ENCODE measurements at places on chromosomes 6 and 20.

- no peak for DNase-seq
Measured at GRCh38 chr6:100344321-100344720, 120.4 kb downstream of the SIM1 start.

- DNase-seq: no peak
Measured at GRCh38 chr6:116492331-116493067, 18.9 kb upstream of the CALHM5 start.

DNA sequence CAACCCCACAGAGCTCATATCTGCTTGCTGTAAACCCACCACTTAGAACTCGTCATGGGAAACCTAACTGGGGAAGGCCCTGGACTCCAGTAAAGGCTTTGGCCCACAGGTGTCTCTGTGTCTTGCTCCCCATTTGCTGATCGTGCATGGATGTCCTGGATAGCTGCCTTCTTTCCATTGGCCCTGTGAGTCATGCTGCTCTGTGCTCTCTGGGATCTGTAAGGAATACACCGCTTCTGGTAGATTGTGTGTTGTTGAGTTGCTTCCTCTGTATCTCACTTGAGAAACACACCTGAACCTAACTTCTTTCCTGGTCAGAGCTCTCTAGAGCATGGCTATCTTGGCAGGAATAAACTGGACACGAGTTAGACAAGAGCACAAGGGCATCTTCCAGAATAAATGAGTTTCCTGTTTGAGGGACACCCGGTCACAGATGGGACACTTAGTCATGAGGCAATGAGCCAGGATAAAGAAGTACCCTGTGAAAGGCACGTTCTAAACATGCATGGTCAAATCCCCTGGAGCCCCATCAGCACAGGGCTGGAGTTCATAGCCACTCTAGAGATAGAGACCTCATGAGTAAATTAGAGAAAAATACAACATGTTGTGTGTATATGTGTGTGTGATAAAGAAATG lies 99.6 kb upstream of the TMEM170B start:
- DNase-seq: no peak

- no peak for DNase-seq
Measured at GRCh38 chr6:158722176-158722729, 72.4 kb downstream of the SYTL3 start.

DNA sequence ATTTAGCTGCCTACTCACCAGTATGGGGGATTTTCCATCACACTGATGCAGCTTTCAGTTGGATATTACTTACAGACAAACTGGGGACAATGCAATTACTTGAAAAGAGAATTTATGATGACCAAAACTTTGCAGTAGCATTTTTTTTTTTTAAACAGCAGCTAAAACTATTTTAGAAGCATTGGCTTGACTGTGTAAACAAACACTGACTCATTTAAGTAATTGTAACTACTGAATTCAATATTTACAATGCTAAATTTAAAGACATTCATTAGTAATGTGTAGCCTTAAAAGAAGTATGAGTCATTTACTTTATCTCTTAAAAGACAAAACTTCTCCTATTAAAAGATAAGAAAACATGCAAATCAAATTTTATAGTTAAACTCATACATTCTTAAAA lies 295.9 kb upstream of the FERMT1 start:
- DNase-seq: no peak

GRCh38 chr20:59972037-59972801 lies 14.0 kb downstream of the CDH26 start:
- DNase-seq: no peak

GRCh38 chr20:15674253-15675060 lies 898.8 kb downstream of the KIF16B start:
- DNase-seq: no peak

- DNase-seq: no peak
Measured at GRCh38 chr20:25239387-25240370, 8.2 kb upstream of the PYGB start.

GRCh38 chr6:156425359-156426020 lies 351.7 kb upstream of the ARID1B start:
- DNase-seq: no peak

- no peak for DNase-seq
Measured at GRCh38 chr6:165636402-165637048, 26.5 kb downstream of the PDE10A start.

DNA sequence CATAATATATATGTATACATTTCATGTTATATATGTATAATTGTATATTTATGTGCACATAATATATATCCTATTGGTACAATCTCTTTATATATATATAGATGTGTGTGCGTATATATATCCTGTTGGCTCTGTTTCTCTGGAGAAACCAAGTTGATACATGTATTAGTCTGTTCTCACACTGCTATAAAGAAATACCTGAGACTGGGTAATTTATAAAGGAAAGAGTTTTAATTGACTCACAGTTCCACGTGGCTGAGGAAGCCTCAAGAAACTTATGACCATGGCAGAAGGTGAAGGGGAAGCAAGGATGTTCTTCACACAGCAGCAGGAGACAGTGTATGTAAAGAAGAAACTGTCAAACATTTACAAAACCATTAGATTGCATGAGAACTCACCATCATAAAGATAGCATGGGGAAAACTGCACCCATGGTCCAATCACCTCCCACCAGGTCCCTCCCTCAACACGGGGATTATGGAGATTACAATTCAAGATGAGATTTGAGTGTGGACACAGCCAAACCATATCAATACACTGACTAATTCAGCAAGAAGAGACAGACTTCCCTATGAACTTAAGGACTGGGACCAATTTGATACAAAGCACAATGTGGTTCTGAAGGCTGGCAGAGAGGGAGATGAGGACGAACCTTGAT lies 14.0 kb downstream of the CST3 start:
- DNase-seq: no peak

DNA sequence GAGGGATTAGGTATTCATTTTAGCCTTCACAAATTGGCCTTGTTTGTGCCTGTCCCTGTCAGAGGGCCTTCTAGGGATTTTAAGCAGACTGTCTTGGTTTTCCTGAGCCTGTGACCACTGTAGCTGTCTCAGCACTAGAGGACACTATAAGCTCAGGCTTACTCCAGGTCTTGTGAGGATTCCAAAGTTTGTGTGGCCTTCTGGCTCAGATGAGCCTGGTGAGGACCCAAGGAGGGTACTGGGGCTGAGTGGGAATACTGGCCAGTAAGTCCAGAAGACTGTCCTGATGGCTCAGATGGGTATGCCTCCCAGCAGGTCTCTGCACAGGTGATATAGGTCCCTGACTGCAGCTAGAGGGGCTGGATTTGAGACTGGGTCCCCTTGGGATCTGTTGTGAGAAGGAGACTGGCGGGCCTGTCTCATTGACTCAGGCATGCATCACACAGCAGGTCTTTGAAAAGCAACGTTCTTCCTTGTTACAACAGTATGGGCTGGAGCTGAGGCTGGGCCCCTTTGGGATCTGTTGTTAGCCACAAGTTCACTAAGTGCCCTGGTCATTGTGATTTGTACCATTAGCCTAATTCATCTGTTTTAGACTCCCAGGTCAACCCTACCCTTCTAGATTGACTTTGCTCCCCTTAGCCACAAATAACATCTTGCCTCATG lies 26.3 kb upstream of the TFB1M start:
- no peak for DNase-seq

DNA sequence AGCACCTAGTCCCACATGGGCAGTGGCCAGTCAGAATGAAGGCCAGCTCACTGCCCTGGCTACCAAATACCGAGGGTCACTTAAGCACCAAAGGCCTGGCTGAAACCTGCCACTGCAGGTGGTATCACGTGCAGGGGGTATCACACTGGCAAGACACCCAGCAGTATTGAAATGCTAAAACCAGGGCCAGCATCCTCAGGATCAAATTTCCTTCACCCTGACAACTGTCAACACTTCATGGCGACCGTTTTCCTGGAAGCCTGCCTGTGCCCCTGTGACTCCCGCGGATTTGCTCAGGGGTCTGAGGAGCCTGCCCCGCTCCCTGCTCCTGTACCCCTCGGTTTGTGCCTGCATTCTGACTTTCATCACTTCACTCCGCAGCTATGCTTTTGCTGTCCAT lies 151.1 kb downstream of the TTLL2 start:
- DNase-seq: no peak

- DNase-seq: no peak
Measured at GRCh38 chr20:21189761-21190523, 64.1 kb downstream of the KIZ start.

DNA sequence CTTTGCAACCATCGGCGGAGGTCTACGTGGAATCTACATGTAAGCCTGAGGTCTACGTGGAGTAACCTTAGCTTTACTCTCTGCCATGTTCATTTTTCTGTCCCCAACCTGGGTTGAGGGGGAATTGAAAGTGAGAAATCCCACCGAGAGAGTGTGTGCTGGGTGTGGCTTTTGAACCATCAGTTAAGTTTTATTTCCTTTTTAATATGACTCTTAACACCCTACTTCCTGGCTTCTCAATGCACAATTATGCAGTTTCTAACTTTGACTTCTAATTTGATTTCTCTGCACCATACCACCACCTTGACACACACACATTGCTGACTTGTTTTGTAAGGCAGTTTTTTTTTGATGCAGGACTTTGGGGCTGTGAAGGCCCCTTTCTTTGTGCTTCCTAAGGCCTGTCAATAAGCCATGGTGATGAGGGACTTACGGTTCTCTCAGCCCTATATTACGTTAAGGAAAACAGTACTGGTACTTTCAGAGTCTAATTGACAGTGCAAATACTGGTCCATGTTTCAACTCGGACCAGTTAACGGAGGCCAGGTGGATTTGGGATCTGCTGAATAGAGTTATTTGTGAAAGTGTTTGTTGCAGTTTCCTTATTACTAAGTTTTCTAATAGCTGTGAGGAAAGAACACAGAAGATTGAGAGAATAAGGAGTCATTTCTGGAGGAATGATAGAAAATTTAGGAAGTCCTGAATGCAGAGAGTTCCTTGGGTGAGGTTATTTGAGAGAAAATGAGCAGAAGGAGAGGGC lies 206.5 kb downstream of the JARID2 start:
- no peak for DNase-seq

GRCh38 chr6:34671367-34671766 lies 25.2 kb downstream of the ILRUN start:
- no peak for DNase-seq

DNA sequence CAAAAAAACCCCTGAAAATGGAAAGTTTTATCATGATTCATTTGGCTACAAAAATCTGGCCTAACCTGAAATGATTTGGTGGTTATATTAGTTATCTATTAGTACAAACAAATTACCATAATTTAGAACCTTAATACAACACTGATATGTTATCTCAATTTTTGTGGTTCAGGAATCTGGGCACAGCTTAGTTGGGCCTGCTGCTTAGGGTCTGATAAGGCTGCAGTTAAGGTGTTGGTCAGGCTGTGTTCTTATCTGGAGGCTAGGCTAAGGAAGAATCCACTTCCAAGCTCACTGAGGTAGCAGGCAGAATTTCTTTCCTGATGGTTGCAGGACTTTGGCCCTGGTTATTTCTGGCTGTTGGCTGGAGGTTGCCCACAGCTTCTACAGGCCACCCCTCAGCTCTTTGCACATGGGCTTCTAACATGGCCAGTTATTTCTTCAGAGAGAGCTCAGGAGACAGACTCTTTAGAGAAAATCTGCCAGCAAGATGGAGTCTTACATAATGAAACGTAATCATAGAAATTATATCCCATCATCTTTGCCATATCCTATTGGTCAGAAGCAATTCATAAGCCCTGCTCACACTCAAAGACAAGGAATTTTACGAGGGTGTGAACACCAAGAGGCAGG lies 11.4 kb downstream of the TRIM38 start:
- no peak for DNase-seq

DNA sequence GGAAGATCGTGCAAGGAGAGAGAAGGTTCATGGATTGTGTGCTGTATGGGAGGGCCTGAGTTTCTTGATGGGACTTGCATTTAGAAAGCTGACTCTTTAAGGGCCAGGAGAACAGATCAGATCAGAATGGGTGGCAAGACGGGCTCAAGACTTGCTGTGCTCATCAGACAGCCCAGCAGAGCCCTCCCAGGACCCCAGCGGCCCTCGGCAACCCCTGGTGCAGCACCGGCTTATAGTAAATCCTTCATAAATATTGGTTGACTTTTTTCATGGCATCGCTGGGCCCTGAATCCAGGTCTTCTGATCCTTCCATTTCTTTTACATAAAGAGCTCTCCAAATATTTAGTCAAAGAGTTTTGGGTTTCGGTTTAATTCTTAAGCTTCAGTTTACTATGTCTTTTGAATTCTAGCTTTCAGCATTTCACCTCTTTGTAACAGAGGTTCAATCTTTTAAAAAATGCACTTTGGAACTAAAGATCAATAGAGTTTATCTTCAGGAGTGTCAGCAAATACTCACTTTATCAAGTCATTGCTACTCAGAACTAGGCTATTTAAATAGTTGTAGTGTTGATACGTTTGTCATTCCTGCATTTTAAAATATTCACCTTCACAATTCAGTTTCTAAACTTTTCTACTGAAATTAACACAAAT lies 205.6 kb downstream of the ZDHHC14 start:
- no peak for DNase-seq

DNA sequence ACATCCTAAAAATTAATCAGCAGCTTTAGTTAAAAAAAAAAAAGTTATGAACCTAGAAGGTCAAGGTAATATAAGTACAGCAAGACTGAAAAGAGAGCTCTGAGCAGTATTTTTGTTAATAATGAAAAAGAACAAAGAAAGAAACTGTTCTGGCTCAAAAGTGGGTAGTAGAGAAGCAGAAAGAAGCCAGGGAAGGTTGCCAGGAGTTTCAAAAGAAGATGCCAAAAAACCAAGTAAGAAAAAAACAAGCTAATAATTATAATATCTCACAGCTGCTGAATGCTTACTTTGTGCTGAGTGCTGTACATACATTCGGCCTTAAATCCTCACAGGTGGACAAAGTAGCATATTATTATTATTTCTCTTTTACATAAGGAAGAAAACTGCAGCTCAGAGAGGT lies 31.9 kb downstream of the NRSN1 start:
- DNase-seq: no peak

- no peak for DNase-seq
Measured at GRCh38 chr6:82251942-82252341, 4.4 kb upstream of the IBTK start.

DNA sequence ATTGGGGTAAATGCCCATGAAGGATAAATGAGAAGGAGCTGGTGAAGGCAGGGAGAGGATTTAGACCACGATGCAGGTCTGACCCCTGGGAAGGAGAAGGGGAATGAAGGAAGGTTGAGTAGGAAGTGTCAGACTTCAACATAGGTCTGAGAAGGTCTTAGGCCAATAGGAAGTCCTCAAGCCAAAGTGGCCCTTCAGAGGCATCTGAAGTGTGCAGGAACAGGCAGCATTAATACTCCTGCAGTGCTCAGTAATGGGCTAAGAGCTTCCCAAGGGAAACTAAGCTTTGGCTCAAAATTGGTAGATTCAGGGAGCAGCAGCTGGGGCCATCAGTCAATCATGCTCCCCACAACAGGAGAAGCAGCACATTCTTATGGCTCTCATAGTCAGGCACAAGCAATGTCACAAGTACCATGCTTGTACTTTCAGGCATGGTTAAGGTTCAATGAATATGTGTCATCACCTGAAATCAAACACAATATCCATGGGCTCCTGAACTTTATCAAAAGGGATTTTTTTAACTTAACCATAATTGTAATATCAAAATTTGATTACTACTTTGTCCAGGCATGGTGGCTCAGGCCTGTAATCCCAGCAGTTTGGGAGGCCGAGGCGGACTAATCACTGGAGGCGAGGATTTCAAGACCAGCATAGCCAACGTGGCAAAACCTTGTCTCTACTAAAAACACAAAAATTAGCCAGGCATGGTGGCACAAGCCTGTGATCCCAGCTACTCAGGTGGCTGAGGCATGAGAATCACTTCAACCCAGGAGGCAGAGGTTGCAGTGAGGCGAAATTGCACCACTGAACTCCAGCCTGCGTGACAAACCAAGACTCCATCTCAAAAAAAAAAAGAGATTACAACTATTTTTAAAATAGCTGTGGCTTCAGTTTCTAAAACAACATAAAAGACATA lies 9.9 kb downstream of the RALGAPA2 start:
- no peak for DNase-seq

Measured in activated T-helper 1 cell treated with Interleukin-2 at 50 U/mL for 16 hours (primary cell).